ENCODE measurements at places on chromosomes 6 and 20. TPM values are rescaled to one million over a fixed set of nuclear protein-coding genes. Genes with fewer than 3 reads are reported as not detected.
A peak's percentile ranks its signal among the peaks of the same experiment; 100 is the strongest.

- no peak overlapping the region for H3K4me3 ChIP-seq
- H3K4me1 ChIP-seq: no peaks in the 10 kb centered on the region
- no peaks in the 10 kb centered on the region for H3K36me3 ChIP-seq
- no peak overlapping the region for H3K27ac ChIP-seq
These were observed 518.8 kb downstream of the GRIK2 start for GRCh38 chr6:101912311-101912710.

GRCh38 chr6:138514860-138515540 is 15.7 kb upstream of the NHSL1 start:
- no peak overlapping the region for H3K4me3 ChIP-seq
- H3K27me3 ChIP-seq: no peaks in the 10 kb centered on the region
- no peaks in the 10 kb centered on the region for H3K4me1 ChIP-seq

CYP24A1 gene
- not detected for total RNA-seq

- DNase-seq: peak; percentile 7
- no peaks in the 10 kb centered on the region for H3K4me1 ChIP-seq
- H3K27ac ChIP-seq: no peak overlapping the region
- no peaks in the 10 kb centered on the region for H3K36me3 ChIP-seq
These were observed 238.1 kb downstream of the RNGTT start for GRCh38 chr6:88725111-88725975.

DNA sequence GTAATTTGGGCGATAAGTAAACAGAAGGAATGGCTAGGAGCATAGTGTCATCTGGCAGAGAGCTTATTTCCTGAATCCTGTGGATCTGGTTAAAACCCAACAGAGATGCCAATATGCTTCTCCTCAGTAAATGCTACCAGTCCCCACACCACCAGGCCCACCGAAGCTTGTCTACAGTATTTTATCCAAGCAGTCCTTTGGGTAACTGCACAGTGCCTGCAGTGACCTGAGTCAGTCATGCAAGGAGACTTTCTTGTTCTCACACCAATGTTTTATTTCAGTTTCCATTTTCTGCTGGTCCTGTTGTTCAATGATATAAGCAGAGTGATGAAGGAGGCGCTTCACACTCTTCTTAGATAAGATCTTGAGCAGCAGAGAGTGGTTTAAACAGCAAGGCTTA is 326.3 kb downstream of the RIMS1 start:
- H3K36me3 ChIP-seq: no peaks in the 10 kb centered on the region
- DNase-seq: no peak
- no peaks in the 10 kb centered on the region for H3K4me1 ChIP-seq
- H3K27me3 ChIP-seq: no peaks in the 10 kb centered on the region
- H3K4me3 ChIP-seq: no peak overlapping the region
- H3K27ac ChIP-seq: no peak overlapping the region

DNA sequence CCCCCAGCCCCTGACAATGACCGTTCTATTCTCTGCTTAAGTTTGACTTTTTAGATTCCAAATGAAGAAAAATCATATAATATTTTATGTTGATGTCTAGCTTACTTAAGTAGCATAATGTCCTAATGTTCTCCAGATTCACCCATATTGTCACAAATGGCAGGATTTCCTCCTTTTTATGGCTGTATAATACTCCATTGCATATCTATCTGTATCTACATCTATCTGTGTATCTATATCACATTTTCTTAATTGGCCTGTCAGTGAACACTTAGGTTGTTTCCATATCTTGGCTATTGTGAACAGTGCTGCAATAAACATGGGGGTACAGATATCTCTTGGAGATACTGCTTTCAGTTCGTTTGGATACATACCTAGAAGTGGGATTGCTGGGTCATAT is 7.0 kb upstream of the LRP11 start:
- no peaks in the 10 kb centered on the region for H3K36me3 ChIP-seq
- H3K4me1 ChIP-seq: no peaks in the 10 kb centered on the region
- DNase-seq: no peak
- H3K4me3 ChIP-seq: no peak overlapping the region
- H3K27ac ChIP-seq: no peak overlapping the region

- no peak overlapping the region for H3K27ac ChIP-seq
- H3K36me3 ChIP-seq: no peaks in the 10 kb centered on the region
- no peak overlapping the region for H3K4me3 ChIP-seq
- no peaks in the 10 kb centered on the region for H3K4me1 ChIP-seq
- no peak for DNase-seq
These were observed 44.7 kb upstream of the DEK start for GRCh38 chr6:18309046-18309445.

GTSF1L gene
- total RNA-seq: not detected

GRCh38 chr6:130933712-130934200 is 106.5 kb downstream of the SMLR1 start:
- no peaks in the 10 kb centered on the region for H3K27me3 ChIP-seq
- no peak overlapping the region for H3K4me3 ChIP-seq
- no peaks in the 10 kb centered on the region for H3K36me3 ChIP-seq
- H3K4me1 ChIP-seq: peaks cover 7% of the 10 kb centered on the region
- no peak for DNase-seq

EPHA7 gene
- total RNA-seq: 51.9 TPM

- DNase-seq: no peak
- no peak overlapping the region for H3K4me3 ChIP-seq
- H3K27ac ChIP-seq: no peak overlapping the region
- H3K36me3 ChIP-seq: no peaks in the 10 kb centered on the region
These were observed 12.2 kb upstream of the LRP11 start for GRCh38 chr6:149876241-149876933.

GRCh38 chr20:12833861-12834260 is 174.9 kb upstream of the SPTLC3 start:
- no peaks in the 10 kb centered on the region for H3K36me3 ChIP-seq
- H3K27ac ChIP-seq: no peak overlapping the region
- no peaks in the 10 kb centered on the region for H3K4me1 ChIP-seq
- no peaks in the 10 kb centered on the region for H3K27me3 ChIP-seq
- DNase-seq: no peak

DNA sequence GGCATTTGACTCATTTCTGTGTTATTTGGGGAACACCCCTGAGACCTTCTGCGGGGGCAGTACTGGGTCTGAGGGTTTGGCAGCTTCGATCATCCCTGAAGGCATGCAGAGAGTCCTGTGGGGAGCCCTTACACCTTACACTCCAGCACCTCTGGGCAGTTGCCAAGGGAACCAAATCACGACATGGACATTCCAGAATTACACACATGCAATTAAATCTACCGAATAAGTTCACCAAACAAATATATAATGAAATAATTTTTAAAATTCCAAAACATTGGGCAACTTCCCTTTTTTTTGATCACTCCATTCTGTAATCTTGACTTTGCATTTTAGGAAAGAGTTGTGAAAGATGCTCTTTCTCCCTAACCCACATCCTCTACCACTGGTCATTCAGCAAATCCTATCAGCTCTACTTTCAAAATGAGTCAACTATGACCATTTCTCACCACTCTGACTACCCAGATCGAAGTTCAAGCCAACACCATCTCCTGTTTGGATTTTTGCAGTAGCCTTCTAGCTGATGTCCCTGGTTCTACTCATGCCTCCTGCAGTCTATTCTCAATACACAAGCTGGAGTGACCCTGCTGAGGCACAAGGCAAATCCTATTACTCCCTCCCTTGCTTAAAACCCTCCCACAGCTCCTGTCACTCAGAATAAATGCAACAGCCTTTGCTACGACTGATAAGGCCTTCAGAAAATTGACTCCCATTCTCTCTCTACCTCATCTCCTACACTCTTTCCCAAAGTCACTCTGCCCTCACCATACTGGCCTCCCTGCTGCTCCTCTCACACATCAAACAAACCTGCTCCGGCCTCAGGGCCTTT is 533.3 kb downstream of the HACE1 start:
- no peak overlapping the region for H3K4me3 ChIP-seq
- no peaks in the 10 kb centered on the region for H3K36me3 ChIP-seq
- no peaks in the 10 kb centered on the region for H3K4me1 ChIP-seq
- no peak overlapping the region for H3K27ac ChIP-seq
- DNase-seq: no peak
- no peaks in the 10 kb centered on the region for H3K27me3 ChIP-seq

UBE2C gene
- total RNA-seq: 12.2 TPM

DNA sequence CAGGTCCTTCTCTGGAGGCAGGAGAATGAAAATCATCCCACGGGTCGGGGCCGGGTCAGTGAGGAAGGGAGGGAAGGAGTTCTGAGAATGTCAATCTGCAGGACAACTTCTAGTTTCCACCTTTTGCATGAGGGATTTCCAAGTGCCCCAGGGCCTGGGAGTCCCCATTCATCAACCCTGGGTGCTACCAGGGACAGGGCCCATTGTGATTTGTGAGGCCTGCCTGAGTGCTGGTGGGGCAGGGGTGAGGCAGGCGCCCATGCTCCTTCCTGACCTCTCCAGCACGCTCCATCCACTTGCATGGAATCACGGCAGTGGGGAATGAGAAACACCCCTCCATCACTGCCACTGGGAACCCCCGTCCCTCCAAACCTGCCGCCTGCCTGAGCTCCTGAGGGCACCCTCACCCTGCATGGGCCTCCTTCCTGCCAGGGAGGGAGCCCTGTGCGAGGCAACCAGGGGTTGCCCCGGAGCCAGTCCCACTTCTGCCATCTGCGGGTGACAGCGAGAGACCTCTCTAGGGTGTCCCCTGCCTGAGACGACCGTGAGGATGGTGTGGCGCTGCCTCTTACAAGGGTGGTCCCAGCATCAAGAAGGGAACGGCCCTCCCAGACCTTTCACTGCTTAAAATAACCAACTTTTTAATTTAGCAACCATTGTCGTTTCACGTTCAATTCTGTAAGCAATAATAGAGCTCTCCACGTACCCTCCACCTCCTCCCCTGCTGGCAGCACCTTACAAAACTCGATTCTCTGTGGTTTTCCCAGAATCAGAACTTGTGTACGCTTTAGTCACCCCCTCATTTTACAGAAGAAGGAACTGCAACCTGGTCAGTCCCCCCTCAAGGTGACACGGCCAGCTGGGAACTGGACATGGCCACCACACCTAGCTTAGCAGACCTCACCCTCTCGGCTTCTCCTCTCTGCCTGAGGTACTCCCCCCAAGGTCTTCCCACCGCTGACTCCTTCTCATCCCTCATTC is 28.6 kb downstream of the PMEPA1 start:
- H3K27me3 ChIP-seq: no peaks in the 10 kb centered on the region
- no peak overlapping the region for H3K27ac ChIP-seq
- DNase-seq: no peak
- no peaks in the 10 kb centered on the region for H3K36me3 ChIP-seq
- H3K4me1 ChIP-seq: peaks cover 40% of the 10 kb centered on the region

DNA sequence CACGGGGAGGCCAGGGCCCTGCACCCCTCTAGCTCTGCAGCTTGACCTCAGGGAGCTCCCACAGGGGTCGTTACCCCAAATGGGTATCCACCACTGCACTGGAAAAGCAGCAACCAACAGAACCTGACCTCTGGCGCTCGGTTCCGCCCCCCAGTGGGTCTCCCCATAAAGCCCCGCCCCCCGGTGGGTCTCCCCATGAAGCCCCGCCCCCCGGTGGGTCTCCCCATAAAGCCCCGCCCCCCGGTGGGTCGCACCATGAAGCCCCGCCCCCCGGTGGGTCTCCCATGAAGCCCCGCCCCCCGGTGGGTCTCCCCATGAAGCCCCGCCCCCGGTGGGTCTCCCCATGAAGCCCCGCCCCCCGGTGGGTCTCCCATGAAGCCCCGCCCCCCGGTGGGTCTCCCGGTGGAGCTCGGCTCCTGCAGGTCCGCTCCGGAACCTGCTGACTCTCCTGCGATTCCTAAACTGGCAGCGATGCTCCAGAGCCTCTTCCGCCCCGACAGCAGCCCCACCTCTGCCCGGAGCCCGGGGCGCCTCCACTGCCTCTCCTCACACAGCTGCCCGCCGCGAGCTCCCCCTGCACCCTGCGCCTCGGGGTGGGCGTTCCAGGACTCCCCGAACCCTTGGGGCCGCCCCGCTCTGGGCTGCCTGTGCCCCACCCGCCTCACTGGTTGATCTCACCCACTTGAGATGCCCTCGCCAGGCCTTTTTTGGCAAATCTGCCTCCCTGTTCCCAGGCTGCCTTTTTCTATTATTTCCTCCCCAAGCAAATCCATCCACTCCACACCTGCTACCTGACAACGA is 12.1 kb downstream of the SLC2A4RG start:
- no peak overlapping the region for H3K27ac ChIP-seq
- peaks cover 7% of the 10 kb centered on the region for H3K36me3 ChIP-seq
- no peaks in the 10 kb centered on the region for H3K4me1 ChIP-seq
- no peaks in the 10 kb centered on the region for H3K27me3 ChIP-seq
- no peak overlapping the region for H3K4me3 ChIP-seq

DNA sequence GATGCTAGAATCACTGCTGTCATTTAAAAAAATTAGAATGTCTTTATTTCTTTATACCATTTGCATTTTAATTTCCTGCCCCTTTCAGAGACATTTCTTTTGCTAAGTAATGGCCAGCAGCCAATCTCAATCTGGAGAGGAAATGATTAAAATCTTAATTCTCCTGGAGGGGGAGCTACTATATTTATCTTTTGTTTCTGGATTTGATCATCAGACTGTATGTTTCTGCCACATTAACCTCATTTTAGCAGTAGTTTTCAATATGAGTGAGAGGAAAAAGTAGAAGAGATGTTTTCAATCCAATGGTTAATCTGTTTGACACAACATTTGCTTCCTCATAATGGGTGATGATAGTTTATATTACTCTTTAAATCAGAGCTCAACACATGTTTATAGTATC is 138.0 kb downstream of the FUT9 start:
- H3K36me3 ChIP-seq: no peaks in the 10 kb centered on the region
- no peak for DNase-seq
- no peaks in the 10 kb centered on the region for H3K4me1 ChIP-seq

LST1 gene
- not detected for total RNA-seq

DNA sequence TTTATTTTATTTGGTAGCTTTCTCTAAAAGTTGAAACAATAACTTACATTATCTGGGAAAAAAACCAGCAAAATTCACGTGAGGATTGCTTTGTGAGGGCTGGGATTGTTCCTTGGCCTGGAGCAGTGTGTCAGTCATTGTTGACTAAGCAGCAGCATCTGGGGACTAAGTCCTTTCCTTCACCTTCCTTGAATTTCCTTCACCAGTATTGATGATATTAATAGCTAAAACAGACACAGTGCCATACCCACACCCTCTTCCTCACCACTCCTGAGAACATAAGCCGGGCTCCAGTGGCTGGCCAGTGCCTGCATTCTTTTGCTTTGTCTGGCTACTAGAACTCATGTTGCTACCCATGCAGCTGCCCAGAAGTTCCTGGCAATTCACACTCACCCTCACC is 23.7 kb downstream of the PLCB1 start:
- H3K4me3 ChIP-seq: no peak overlapping the region
- H3K4me1 ChIP-seq: peaks cover 15% of the 10 kb centered on the region
- no peak for DNase-seq
- H3K27ac ChIP-seq: peak overlapping the region; percentile 45
- no peaks in the 10 kb centered on the region for H3K36me3 ChIP-seq

- H3K27ac ChIP-seq: no peak overlapping the region
- DNase-seq: peak; percentile 84
- no peak overlapping the region for H3K4me3 ChIP-seq
- no peaks in the 10 kb centered on the region for H3K36me3 ChIP-seq
- no peaks in the 10 kb centered on the region for H3K27me3 ChIP-seq
These were observed 209.7 kb downstream of the FARS2 start for GRCh38 chr6:5471044-5471443.
